LNCaP clone FGC (cell line): ENCODE measurements at places on chromosomes 5 and 9.

DNA sequence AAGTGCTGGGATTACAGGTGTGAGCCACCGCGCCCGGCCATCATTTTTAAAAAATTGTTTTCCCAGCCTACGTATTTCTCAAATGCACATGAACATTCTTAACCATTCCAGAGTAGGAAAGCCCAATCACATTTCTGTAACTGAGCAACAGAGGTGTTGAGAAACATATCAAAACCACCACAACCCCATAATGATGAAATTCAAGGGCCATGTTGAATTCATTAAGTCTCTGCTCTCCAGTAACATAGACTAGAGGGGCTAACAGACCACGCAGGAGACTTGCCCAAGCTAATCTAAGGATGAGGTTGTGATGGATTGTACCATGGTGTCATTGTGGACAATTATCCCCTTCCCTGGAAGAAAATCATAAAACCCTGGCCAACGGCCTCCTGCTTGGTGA, 52.9 kb downstream of the MYO10 start:
- no peak for DNase-seq

DNA sequence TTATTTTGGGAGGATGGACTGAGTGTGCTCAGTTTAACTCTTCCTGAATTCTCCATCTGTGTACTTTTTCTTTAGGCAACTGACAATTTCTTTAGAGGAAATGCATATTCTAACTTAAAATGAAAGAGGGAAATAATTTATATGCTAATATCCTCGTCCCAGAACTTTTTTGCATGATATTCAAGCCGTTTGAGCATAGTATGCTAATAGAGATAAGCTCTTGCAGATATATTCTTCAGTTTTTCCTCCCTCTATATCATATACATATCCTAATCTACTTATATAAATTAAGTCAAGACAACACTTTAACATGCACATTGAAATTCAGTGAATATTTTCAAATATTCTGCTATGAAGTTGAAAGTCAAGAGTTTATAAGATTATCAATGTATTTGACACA, 84.7 kb downstream of the YTHDC2 start:
- DNase-seq, result no peak

GRCh38 chr9:118693645-118694044, 675.6 kb downstream of the BRINP1 start:
- no peak for DNase-seq

- no peak for DNase-seq
Observed at GRCh38 chr9:112839331-112839730, 51.3 kb downstream of the SLC46A2 start.

DNA sequence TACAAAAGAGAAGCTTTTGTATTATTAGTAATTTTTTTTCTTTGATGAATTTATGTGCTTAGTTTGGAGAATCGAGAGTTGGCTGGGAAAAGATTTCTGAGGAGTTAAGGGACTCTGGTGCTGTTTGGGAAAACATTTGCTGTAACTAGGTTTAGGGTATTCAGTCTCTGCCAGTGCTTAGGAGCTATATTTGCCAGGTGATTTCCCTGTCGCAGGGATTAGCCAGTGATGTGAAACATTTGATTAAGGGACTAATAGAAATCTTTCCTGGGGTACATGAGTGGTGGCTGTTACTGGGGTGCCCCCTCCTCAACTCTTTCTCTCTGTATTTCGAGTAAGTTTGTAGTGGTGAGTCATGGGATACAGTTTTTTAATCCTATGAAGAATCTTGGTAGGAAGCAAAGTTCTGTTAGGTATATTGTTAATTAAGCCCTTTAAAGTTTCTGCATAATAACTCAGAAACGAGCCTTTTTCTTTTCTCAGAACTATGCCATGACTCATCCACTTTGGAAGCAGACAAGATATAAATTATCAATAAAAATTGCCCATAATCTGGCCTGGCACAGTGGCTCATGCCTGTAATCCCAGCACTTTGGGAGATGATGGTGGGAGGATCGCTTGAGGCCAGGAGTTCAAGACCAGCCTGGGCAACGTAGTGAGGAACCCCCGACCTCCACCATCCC, 18.6 kb downstream of the RGMB start:
- DNase-seq, result no peak

- DNase-seq, result no peak
Observed at GRCh38 chr5:9189681-9190080, 356.2 kb downstream of the SEMA5A start.

GRCh38 chr5:87211676-87212075, 56.0 kb upstream of the RASA1 start:
- DNase-seq, result no peak

- DNase-seq, result no peak
Observed at GRCh38 chr9:87628346-87628745, 97.6 kb upstream of the CTSL start.
